ENCODE measurements at places on chromosomes 5 and 9. TPM values are rescaled to one million over a fixed set of nuclear protein-coding genes. Genes with fewer than 3 reads are reported as not detected.

The C8G gene
- total RNA-seq = 66.2 TPM

The ADAMTS16 gene
- not detected for total RNA-seq

The DMAC1 gene
- 10.8 TPM for total RNA-seq

The GFPT2 gene
- 4.9 TPM for total RNA-seq

The PHF24 gene
- total RNA-seq = not detected

The IFNA14 gene
- total RNA-seq = not detected

The GOLPH3 gene
- 63.5 TPM for total RNA-seq

The NIM1K gene
- total RNA-seq = not detected

The ITGA1 gene
- 21.2 TPM for total RNA-seq

The ABLIM3 gene
- 6.2 TPM for total RNA-seq

The OTULINL gene
- total RNA-seq = 18.9 TPM

The FAM120AOS gene
- total RNA-seq = 69.9 TPM

The CCL27 gene
- total RNA-seq = not detected

Measured in Peyer's patch (tissue), 4 donors.